ENCODE measurements at places on chromosomes 6 and 20.

DNA sequence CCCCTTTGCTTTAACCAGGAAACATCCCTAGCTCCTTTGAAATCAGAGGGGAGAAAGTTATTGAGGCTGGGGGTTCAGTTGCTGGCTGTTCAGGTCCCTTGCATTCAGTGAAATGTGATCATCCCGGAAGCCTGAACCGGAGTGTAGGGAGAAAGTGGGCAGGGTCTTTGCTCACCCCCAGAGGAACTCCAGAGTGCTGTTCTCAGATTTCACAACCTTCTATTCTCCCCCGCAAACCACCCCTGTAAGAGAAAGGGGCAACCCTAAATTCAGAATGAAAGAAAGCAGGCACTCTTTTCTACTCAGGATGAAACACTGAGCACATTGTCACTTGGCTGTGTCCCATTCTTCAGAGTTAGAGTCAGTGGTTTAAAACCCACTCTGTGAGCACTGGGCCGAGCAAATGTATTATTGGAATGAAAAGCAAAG lies 139.8 kb downstream of the KHDC1L start:
- DNase-seq = no peak

DNA sequence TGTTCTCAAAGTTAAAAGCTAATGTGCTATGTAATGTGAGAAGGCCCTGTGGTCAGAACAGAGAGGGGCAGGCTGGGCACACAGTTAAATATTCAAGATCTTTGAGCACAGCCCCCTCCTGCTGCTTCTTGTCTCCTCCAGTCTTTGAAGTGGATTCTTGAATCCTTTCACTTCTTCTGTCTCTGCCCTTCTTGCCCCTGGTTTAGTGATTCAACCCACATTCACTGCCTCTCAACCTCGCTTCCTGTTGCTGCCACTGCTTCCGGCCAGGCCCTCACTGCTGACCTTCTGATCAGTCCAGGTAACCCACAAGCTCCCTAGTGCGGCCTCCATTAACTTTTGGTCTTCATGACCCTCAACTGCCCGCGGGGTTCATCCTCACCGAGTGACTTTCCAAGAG lies 417.3 kb upstream of the NOX3 start:
- no peak for DNase-seq

DNA sequence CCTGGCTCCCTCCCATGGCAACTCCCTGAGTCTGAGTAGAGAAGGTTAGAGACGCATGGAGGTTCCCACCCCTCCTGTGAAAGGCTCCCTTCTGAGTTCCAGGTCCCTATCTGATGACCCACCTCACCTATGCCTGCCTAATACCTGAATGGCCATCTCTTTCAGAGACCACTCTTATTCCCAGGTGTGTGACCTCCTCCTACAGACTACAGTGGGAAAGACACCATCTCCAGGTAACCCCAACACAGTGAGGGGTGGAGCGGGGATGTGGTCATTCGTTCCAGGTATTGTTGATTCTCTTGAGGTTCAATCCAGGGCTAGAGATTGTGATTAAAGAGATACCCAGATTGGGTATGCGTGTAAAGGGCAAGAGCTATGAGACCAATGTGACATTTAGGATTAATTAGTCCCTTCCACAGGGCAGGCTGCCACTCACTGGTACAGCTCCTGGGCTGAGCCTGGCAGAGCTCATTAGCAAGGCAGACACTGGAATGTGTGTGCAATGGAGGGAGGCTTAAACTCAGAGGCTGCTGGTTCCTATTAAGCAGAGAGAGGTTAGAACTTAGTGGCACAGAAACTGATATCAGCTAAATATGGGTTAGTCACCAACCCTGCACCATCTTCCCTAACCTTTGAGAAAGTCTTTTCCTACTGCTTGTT lies 46.5 kb upstream of the IER3 start:
- DNase-seq = no peak

DNA sequence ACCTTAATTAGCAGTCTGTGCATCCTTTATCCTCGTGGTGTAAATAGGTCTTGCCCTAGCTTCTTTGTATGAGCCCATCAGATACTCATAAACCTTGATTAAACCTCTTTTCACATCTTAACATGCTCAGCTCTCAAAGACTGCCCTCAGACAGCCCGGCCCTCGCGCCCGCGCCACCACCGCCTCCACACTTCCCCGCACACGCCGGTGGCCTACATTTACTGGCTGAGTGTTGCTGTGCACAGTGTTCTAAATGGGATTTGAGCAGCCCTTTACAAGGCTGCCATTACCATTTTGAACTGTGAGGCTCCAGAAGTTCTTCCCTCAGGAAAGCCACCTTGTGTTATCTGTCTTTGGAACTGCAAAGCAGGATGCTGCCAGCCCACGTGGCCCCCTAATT lies 63.0 kb upstream of the INSM1 start:
- no peak for DNase-seq

- peak; percentile 83 for DNase-seq
These were observed at the start of gene DIDO1 for GRCh38 chr20:62926229-62927127. DIDO1 (minus strand) TSS chr20:62926505.

- no peak for DNase-seq
These were observed 5.0 kb downstream of the SLC29A1 start for GRCh38 chr6:44228433-44228832.

DNA sequence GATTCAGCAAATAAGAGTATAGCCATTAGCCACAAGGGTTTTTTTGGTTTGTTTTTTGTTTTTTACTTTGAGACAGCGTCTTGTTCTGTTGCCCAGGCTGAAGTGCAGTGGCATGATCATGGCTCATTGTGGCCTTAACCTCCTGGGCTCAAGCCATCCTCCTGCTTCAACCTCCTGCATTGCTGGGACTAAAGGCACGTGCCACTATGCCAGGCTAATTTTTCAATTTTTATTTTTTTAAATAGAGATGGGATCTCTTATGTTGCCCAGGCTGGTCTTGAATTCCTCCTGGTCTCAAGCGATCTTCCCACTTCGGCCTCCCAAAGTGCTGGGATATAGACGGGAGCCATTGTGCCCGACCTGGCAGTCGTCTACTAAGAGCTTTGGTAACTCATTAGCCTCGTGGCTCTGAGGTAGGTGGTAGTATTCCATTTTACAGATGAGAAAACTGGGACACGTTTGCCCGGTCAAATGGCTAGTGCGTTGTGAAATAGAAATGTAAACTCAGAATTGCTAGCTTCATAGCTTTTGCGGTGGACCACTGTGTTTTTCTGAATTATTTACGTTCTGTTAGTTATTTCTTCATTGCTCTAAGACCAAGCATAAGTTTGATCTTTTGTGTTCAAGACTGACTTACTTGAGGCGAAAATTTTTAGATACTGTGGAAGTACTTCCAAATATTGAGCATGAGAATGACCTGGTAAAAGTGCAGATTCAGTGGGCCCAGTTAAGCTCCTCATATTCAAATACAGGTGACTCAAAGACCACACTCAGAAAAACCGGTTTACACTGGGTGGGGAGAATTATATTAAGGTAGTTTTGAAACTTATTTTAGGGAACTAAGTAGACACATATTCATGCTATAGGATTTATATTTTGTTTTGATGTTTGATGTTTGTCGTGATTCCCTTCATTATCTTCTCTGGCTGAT lies 2.1 kb downstream of the PANK2 start:
- no peak for DNase-seq

DNA sequence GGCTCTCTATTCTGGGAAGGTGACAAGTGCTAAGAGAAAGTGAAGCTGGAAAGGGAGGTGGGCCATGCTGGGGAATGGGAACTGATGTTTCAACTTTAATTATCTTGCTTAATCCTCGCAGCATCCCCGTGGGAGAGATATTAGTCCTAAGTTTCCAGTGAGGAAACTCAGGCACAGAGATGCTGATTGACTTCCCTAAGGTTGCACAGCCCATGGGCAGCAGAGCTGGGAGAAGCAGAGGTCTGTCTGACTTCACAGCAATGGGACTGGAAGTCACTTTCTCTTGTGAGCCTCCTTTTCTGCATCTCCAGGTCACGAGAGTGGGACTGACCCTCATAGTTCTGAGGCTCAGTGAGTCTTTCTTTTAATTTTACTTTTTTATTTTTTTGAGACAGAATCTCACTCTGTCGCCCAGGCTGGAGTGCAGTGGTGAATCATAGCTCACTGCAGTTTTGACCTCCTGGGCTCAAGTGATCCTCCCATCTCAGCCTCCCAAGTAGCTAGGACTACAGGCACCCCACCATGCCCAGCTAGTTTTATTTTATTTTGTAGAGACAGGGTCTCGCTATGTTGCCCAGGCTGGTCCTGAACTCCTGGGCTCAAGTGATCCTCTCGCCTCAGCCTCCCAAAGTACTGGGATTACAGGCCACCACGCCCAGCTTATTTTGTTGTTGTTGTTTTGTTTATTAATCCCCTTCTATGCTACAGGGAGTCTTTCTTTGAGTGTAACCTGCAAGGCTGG lies 2.6 kb downstream of the RAB44 start:
- DNase-seq = no peak

DNA sequence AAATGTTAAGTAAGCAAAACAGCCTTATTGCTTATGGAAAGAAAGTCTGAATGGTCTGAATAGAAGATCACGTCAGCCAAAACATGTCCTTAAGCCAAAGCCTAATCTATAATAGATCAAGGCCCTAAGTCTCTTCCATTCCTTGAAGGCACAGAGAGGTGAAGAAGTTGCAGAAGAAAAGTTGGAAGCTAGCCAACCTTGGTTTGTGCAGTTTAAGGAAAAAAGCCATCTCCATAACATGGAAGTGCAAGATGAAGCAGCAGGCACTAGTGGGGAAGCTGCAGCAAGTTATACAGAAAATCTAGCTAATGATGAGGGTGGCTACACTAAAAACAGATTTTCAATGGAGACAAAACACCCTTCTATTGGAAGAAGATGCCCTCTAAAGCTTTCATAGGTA lies 29.1 kb downstream of the LRRN4 start:
- DNase-seq = no peak

GRCh38 chr20:56348746-56349145 lies 10.0 kb upstream of the FAM210B start:
- DNase-seq = no peak

DNA sequence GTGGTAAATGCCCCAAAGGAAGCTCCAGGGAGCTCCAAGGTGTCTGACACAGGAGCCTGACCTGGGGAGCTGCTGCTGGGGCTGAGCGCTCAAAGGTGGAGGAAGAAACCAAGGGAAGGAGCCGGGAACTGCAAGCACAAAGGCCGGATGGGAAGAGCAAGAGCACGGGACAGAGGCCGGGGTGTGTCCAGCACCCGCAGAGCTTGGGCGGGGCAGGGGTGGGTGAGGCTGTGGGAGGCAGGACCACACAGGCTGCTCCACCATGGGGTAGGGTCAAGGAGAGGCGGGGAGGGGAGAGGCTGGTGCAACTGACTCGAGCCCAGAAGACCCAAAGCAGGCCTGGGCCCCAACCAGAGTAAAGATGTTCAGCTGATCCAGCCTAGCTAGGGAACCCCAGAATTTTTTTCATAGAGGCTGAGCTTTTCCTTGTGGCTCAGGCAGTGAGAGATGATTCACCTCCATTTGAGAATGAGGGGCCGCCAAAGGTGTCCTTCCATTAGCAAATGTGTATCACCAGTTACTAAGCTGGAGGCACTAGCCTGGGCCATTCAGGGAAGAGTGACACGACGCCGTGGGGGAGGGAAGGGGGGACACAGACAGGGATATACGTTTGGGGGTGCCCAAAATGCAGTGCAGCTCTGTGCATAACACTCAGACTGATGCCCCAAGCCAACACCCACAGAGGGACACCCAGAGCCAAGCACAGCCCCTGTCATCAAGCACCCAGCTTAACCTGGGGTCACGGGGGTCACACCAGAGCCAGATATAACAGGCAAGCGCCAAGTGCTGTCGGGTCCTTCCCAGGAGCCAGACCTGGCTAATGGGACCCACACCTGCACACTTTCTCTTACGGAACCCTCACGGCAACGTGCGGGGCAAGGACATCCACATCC lies 21.3 kb upstream of the TLDC2 start:
- no peak for DNase-seq

DNA sequence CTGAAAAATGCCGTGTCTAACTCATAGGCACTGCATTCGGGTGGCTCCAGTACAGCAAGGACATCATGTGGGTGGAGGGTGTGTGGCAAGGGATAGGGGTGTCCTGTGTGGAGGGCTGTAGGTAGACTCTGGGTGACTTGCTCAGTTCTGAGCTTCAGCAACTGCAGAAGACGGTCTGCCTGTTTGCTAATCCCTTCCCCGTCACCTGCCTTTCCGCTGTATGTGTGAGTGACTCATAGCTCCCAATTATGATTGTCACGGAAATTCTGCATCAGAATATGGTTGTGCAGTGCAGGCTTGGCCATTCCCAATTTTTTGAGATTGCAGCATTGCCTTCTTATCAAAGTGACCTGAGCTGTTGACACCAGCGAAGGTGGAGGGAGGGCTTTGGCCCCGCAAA lies 174.3 kb downstream of the CDH4 start:
- no peak for DNase-seq

DNA sequence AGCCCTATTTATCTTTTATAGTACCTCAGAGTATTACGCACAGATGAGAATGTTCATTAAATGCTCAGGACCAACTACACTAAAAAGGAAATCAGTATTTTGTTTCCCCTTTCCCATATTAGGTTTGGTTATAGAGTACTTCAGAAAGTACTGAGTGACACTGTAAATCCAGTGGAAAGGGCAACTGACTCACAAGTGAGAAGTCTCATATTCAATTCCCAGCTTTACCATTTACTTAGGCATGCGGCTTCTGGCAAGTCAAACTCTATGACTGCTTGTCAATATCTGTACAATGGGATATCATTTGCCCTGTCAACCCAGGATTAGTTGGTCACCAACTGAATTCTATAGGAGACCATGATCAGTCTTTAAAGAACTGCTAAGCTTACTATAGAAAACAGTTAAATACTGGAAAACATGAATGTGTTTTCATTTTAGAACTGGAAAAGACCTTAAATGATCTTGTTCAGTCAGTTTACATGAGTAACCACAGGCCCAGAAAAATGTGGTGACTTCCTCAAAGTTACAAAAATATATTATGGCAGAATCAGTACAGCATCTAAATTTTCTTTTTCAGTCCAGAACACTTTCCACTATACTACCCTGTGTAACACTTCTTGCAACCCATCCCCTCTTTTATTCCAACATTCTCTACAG lies 3.6 kb downstream of the MAP3K7 start:
- no peak for DNase-seq

DNA sequence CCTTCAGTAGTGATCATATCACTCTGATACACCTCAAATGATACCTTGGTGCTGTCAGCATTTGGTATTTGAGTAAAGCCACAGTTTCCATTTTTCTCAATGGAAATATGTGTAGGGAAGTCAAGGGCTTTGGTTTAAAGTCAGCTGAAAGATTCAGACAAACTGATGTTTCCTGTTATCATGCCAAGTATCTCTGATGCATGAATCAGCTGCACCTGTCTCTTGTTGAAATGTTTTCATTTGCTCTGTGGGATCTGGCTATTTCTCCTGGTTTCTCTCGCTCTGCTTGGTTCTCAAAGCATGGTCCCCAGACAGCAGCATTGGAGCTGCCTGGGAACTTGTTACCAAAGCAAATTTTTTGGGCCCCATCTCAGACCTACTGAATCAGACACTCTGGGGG lies 23.5 kb downstream of the ZFP64 start:
- DNase-seq = no peak

- no peak for DNase-seq
These were observed 360.8 kb downstream of the QKI start for GRCh38 chr6:163775313-163775712.

GRCh38 chr20:10679269-10679668 lies 5.5 kb upstream of the JAG1 start:
- DNase-seq = no peak

Data from T-helper 1 cell (primary cell).